Body of pancreas (tissue), 4 donors: ENCODE measurements at places on chromosomes 1 and 21.

DNA sequence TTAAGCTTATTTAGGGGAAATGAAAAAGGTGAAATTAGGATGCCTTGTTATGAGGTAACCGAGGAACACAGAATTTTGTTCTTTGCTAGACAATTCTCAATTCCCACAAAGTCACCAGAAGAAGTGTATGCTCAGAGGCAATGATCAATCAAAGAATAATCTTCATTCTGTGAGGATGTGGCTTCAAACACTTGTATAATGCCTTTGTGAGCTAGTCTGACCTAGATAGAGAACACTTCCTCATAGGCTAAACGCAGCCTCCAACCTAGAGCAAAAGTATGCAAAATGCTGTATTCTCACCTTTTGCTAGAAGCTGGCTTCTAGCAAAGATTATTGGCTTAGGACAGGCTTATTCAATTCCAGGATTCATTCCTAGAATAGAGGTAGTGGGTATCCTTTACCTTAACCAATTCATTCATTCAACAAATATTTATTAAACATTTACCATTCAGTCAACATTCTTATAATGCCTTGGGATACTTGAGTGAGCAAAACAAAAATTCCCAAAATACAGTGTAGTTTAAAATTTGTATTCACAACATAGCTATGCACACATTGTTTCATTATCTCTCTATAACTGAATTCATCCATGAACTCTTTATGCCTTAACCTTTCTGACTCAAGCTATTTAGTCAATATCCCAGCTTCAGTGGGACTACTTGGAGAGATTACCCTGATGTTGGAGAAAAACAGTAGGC lies 530.2 kb downstream of the PTPRC start:
- DNase-seq, result no peak

GRCh38 chr1:12148958-12149790 lies 17.6 kb upstream of the TNFRSF1B start:
- DNase-seq, result no peak

DNA sequence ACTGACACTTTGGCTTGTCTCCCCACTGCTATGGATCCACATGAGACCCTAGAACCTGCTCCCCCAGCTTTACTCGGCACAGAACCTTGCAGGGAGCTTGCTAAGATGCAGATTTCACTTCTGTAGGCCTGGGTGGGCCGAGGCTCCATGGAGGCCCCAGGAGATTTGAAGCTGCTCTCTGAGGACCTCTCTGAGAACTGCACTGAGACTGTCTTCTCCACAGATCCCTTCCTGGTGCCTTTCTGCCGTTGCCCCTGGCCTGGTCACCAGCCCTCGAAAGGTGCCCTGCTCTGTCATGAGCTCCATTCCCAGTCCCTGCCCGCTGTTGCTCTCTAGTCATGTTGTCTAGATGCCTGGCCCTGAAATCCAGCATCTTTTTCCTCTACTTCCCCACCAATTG lies 588.4 kb downstream of the AJAP1 start:
- no peak for DNase-seq

GRCh38 chr21:26719750-26720149 lies 125.5 kb downstream of the ADAMTS1 start:
- DNase-seq, result no peak

GRCh38 chr1:226656601-226657277 lies 82.3 kb downstream of the ITPKB start:
- DNase-seq, result peak; percentile 91

GRCh38 chr1:150922519-150922975 lies 3.6 kb upstream of the SETDB1 start:
- peak; percentile 72 for DNase-seq
